Left cardiac atrium (tissue), 4 donors: ENCODE measurements at places on chromosomes 2 and 18.
A peak's percentile ranks its signal among the peaks of the same experiment; 100 is the strongest.

DNA sequence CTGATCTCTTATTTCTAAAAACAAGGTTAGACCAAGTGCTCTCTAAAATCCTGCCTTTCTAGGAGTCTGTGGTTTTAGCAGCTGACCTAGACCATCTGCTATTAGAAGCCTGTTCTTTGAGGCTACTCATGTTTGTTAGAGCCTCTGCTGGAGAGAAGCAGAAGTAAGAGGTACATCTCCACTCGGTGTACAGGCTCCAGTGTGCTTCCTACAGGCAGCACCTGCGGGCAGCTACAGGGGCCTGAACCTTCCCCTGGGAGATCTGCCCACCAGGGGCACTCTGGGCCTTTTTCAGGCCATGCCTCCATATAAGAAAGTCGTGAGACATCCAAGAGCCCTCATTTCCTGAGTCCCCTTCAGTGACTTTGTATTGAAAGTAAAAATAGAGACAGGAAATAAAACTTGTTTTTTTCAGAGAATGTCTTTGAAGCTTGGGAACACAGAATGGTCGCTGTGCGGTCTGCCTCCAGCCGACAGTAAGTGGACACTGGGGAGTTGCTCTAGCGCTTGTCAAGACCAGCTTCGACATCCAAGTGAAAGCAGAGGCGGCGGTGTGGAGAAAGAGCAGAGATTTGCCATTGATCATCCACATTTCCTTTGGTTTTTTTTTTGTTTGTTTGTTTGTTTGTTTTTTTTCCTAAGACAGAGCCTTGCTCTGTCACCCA, 31.7 kb downstream of the ONECUT2 start:
- no peak for DNase-seq

GRCh38 chr2:219626540-219626939, 890 bp upstream of the SLC4A3 start:
- peak; percentile 19 for DNase-seq

DNA sequence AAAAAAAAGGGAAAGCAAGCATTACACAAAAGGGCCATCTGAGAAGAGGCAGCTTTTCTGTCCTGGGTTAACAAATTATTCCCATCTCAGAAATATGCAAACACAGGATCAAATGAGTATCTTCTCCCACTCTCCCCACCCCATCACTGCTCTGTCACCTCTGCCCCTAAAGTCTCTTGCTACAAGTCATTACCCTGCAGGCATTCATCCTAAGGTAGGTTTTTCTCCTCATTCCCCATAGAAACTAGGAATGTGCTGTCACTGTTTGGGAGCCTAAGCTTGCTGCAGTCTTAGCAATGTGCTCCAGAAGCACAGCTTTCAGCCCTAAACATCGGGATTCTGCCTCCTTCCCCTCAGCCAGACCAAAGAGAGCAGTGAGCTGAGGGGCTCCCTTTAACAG, 3.6 kb downstream of the LRRTM1 start:
- no peak for DNase-seq

GRCh38 chr2:240060977-240061591, 7.8 kb upstream of the OR6B3 start:
- DNase-seq = no peak

DNA sequence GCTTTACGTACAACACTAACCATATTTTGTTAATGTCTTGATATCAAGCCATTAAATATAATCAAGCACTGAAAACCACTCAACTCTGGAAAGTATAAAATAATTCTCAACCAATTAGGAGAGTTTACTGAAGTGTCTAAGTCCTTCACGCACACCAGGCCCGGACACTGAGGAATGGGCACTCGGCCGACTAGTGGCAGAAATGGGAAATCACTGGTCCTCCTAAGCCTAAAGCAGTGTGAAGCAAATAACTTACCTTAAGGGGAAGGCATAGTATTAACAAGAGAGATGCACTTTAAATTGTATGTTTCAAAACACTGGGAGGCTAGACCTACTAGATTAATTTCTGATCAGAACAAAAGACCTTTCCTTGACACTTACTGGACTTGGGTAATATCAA, 45.7 kb downstream of the FAM210A start:
- peak; percentile 46 for DNase-seq

DNA sequence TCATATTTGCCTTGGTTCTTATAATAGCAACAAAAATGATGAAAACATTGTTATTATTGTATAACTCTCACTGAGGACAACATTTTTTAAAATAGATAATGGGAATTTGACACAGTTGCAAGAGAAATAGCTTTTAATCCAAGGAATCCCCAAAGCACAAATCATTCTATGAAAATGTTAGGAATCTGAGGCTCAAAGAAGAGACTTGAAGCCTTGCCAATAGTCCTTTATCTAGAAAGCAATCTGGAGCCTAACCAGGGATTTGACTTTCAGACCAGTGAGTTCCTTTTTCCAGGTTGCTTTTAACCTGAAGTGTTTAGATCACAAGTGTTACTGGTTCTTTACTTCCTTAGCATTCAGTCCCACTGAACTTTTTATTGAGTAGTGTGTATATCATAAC, 574.5 kb upstream of the ZEB2 start:
- no peak for DNase-seq

DNA sequence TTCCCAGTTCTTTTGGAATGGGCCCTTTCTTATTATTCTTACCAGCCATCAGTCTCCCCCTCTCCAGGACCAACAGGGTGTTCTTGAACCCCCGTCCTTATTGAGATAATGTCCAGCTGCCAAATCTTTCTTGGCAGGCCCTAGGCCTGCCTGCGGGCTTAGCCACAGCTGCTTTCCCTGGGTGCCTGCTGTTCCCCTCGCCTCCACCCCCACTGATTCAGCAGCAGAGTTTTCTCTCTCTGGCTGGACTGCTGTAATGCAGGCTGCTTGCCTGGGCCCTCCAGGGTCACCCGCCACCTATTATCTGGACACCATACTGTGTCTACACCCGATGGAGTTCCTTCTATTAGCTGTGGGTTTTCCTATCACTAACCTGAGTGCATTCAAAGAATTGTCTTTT, 395.4 kb upstream of the ATP5MC3 start:
- DNase-seq = no peak

DNA sequence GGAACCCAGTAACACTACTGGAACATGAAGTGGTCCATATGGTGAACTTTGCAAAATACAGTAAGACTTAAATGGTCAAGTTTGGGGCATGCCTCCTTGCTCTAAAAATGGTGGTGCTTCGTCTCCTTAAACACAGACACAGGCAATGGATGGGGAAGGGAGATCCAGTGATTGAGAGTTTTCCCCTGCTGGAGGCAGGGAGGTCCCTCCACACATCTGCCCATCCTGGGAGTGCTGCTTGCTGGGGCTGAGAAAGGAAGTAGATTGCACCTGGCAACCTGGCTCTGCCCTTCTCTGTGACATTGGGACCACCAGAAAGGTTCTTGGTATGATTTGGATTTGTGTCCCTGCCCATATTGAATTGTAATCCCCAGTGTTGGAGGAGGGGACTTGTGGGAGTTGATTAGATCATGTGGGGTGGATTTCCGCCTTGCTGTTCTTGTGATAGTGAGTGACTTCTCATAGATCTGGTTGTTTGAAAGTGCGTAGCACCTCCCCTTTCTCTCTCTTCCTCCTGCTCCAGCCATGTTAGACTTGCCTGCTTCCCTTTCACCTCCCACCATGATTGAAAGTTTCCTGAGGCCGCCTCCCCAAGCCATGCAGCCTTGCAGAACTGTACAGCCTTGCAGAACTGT, 35.4 kb upstream of the SKOR2 start:
- no peak for DNase-seq

DNA sequence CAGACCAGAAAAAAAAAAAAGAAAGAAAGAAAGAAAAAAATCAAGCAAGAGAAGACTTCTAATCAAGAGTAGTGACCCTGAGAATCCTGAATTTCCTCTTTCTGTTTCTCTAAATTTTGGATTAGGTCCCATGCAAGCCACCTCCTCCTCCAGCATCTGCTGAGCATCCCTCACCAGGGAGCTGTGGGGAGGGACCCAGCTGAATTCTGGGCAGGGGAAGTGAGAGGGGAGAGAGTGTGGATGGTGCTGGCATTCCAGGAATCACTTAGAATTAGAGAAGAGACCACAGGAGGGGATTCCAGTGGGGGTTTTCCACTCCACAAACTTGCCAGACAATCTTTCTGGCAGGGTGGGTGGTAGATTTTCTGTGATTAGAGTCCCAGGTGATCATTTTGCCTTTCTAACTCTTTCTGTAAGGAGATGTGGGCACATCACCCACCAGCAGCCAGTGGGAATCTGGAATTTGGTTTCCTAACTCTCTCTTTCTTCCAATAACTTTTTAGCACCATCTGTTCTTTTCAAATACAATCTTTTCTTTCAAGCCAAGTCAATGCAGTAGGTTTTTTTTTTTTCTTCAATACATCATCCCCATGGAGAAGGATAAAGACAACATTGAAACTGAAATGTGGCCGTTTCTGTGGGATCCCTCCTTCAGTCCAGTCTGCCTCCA, 279.2 kb downstream of the CLIP4 start:
- DNase-seq = no peak

DNA sequence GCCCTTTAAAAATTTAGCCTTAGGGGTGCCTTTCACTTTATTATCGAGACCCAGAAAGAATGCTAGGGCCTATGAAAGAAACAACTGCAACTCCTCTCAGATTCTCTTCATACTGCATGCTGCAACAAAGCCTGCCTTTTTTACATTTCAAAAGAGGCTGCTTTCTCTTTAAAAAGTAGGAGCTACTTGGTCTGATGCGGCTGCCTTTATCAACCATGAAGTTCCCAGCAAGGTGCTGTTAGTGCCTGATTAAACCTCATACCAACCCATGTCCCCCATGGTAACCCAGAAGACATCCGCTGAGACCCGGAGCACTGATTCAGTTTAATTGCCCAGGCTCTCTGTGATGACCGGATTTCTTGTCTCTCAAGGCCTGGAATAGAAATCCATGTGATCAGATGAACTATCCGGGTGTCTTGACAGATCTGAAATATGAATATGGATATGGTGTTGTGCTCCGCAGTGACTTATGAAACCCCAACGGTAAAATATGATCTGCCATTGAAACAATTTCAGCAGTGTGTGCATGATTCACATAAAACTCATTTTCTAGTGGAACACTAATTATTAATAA, 368.3 kb downstream of the ZNF521 start:
- DNase-seq = no peak

GRCh38 chr2:182043021-182043420, 57.4 kb downstream of the PPP1R1C start:
- DNase-seq = no peak

DNA sequence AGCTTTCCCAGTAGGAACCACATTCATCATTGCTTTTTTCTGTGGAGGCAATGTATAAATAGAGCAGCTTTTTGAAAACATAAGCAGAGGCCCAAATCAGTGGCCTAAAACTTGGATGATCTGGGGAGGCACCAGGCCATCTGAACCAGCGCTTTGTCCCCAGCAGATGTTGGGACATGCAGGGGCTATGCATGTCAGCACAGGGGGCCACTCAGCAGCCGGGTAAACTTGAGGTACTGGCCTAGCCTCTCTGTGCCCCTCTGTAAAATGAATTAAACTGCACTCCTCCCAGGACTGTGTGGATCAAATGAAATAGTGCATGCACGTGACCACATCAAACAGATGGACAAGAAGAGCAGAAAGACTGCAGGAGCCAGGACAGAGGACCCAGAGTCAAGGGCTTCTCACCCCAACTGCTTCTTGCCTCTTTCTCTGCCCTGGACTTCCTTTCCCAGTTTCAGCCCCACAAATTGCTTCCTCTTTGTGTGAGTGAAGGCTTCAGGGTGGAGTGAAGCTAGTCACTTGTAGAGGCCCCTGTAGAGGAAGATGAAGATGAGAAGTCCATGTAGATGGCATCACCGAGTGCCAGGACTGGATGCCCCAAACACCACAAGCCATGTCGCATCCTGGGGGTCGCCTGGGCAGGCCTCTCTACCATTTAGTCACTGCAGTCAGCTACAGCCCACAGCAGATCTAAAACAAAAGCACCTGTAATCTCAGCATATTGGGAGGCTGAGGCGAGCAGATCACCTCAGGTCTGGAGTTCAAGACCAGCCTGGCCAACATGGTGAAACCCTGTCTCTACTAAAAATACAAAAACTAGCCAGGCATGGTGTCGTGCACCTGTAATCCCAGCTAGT, 53.2 kb downstream of the IMPA2 start:
- DNase-seq = no peak

- no peak for DNase-seq
Measured at GRCh38 chr2:126531029-126531428, 124.9 kb upstream of the GYPC start.

DNA sequence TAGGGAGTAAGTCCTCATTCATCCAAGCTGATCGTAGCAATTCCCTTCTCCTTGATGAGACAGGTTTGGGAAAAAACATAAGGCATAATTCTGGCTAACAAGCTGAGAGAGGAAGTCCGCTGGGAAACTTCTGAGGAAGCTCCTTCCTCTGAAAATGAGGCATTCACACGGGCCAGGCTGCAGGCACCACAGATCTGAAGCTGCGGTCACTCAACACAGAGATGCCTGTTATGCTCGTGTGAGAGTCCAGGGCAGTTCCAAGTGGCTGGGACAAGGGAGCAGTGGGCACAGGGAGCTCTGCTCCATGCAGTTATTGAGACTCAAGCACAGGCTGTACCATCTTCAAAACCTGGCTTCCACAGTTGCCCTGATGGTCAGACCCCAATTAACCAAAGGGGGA, 200.9 kb upstream of the ID2 start:
- peak; percentile 10 for DNase-seq

DNA sequence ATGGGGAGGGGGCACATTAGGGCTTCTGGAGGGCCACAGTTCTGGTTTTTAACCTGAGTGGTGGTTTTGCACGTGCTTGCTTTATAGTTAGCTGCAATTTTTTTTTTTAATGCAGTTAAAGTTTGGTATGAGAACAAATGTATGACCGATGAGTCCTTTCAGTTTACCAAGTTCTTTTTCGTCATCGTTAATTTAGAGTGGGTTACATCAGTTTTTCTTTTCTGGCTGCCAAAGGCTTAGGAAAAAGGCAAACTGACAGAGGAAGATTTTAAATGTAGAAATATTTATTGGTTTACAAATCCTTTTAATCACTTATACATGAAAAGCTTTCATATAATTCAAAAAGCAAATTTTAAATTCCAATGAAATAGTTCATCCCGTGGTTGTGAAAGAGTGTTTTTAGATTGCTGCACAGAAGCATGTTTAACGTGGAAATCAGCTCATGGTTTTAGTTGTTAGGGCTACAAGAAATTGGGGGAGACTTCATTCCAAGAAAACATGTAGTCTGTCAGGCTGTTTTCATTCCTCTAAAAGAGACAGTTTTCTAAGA, 82.9 kb downstream of the MSH2 start:
- no peak for DNase-seq

DNA sequence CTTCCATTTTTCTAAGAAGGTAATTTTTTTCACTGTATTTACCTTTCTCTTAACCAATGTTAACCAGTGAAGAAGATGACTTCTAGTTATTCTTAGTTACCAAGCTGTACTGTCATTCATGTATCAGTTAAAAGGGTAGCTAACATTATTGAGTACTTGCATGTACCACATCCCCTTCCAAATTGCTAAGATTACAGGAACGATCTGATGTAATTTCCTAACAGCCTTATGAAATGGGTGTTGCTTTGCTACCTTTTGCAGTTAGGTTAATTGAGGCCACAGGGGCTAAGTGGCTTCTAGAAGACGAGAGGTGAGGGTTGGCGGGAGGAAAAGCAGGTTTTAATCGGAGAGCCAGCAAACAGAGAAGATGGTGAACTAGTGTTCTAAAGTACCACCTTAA, 1.8 kb upstream of the SULT6B1 start:
- DNase-seq = no peak

- no peak for DNase-seq
Measured at GRCh38 chr2:149329068-149329467, 1.3 kb upstream of the LYPD6 start.

GRCh38 chr18:3075491-3075890, 62.5 kb upstream of the LPIN2 start:
- DNase-seq = no peak

- DNase-seq = no peak
Measured at GRCh38 chr2:208025814-208026184, 472 bp upstream of the PLEKHM3 start.
